ENCODE measurements at places on chromosomes 16 and 17.

DNA sequence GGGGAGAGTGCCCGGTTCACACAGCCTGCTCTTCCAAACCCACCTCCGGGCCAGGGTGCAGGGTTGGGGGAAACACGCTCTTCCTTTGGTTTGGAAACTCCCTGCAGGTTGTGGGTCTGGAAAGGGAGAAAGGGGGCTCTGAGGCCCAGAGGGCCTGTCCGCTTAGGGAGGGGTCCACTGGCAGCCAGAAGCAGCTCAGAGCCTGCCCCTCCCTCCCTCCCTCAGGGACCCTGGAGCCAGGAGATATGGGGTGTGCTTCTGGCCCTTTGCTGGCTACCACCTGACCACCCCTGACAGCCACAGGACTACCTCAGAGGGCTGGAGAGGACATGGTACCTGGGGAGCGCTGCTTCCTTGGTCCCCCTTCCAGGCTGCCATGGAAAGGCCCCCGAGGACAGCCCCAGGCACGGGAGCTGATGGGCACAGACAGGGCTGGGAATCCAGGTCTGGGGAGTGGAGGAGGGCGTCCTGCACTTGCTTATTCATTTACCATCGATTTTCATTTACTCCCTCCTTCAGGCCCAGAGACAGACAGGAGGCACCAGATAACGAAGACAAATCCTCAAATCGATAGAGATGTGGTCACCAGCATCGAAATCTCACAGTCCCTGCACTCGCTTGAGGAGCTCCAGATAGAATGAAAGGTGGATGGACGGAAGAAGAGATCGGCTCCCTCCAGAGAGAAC, 48.4 kb upstream of the DOC2B start:
- no peaks in the 10 kb centered on the region for H3K27me3 ChIP-seq
- no peaks in the 10 kb centered on the region for H3K4me1 ChIP-seq
- no peaks in the 10 kb centered on the region for H3K36me3 ChIP-seq
- DNase-seq, result peak; percentile 47

- H3K4me3 ChIP-seq, result no peak overlapping the region
- no peak overlapping the region for H3K27ac ChIP-seq
- H3K36me3 ChIP-seq, result no peaks in the 10 kb centered on the region
- no peak for DNase-seq
Observed at GRCh38 chr17:68497885-68498319, 14.3 kb upstream of the PRKAR1A start.

DNA sequence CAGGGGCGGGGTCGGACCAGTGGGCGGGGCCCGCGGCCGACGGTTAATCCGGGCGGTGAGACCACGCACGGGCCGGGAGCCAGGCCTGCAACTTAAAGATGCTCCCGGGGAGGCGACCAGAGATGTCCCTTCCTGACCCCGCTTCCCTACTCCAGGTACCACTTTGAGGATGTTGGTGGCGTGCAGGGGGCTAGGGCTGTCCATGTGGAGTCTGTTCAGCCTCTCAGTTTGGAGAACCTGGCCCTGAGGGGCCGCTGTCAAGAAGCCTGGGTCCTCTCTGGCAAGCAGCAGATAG, 580 bp downstream of the RANGRF start:
- H3K4me3 ChIP-seq, result peak overlapping the region; percentile 87
- H3K36me3 ChIP-seq, result no peaks in the 10 kb centered on the region
- peaks cover 4% of the 10 kb centered on the region for H3K4me1 ChIP-seq
- DNase-seq, result peak; percentile 65
- no peaks in the 10 kb centered on the region for H3K27me3 ChIP-seq
- peak overlapping the region; percentile 89 for H3K27ac ChIP-seq

- no peaks in the 10 kb centered on the region for H3K4me1 ChIP-seq
- DNase-seq, result no peak
- no peak overlapping the region for H3K4me3 ChIP-seq
- H3K27me3 ChIP-seq, result no peaks in the 10 kb centered on the region
- H3K27ac ChIP-seq, result no peak overlapping the region
Observed at GRCh38 chr16:70156207-70156978, 17.2 kb upstream of the CLEC18C start.

DNA sequence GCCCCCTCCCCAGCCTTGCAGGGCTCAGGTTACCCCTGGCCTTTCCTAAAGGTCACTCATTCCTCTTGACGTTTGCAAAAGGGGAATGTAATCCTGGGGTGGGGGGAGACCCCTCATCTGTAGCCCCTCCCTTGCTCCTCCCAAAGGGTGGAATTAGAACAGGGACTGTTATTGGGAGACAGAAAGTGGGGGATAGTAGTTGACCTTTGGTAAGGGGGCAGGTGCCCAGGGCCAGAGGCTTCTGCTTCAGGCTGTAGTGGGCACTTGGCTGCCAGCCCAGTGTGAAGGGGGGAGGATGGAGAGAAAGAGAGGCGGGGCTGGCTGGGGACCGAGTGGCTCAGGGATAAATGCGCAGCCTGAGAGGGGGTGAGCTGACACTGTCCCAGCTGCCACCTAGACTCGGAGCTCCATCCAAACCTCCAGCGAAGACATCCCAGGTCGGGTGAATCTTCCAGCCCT, at the start of gene ENO3:
TSS of gene ENO3 (plus strand) at position 374 of the 459 bp plus-strand sequence. CDS start 711 bp downstream, outside the sequence.
- peaks cover 10% of the 10 kb centered on the region for H3K4me1 ChIP-seq
- peak within 1 kb of the TSS; percentile 99 for H3K27ac ChIP-seq
- H3K27me3 ChIP-seq, result no peaks in the 10 kb centered on the region
- peak within 1 kb of the TSS; percentile 94 for H3K4me3 ChIP-seq

DNA sequence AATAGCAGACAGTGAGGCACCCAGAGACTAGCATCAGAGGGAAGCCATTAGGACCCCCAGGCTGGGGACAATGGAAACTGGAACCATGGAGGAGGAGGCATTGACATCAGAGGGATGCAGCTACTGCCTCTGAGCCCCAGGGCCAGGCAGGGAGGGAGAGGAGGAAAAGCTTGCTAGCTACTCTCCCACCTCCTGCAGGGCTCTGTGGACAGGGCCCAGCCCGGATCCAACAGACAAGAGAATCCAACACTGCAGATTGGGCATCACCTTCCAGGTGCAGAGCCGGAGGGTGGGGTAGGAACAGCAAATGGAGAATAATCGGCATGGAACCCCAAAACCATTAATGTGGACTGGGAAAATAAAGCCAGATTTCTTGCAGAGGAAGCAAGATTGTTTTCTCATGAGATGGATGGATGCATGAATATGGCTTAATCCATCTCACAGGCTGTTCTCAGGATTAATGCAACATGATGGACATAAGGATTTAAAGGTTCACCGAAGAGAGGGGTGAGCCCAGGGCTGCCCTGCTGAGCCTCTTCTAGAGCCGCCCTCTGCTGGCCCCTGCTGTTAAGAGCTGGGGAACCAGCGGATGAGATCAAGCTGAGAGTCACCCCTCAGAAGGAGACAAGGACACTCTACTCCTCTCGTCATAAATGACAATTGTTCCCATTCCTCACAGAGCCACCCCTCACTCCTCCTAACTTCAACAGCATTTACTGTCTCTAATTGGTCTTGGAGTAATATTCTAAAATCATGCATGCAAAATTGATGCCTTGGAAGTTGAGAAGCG, 48.8 kb downstream of the DNAH3 start:
- H3K27ac ChIP-seq, result no peak overlapping the region
- no peak for DNase-seq
- no peak overlapping the region for H3K4me3 ChIP-seq
- H3K27me3 ChIP-seq, result no peaks in the 10 kb centered on the region
- no peaks in the 10 kb centered on the region for H3K4me1 ChIP-seq

DNA sequence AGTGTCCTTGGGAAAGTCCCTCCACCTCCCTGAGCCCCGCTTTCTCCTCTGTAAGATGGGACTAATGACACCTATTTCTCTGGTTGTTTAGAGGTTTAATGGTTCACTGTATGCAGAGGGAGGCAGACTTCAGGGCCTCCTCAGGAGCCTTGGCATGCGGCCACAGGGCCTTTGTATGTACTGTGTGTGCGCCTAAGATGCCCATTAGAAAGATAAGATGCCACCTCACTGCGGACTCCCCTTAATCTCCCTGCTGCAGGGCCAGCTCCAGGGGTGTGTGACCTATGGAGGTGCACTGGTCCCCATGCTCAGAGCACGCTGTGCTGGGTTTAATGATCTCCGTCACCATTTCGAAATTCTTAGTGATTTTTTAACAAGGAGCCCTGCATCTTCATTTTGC, 59.3 kb downstream of the TMEM235 start:
- H3K36me3 ChIP-seq, result no peaks in the 10 kb centered on the region
- no peak overlapping the region for H3K27ac ChIP-seq
- H3K4me3 ChIP-seq, result no peak overlapping the region
- no peaks in the 10 kb centered on the region for H3K4me1 ChIP-seq
- H3K27me3 ChIP-seq, result no peaks in the 10 kb centered on the region

DNA sequence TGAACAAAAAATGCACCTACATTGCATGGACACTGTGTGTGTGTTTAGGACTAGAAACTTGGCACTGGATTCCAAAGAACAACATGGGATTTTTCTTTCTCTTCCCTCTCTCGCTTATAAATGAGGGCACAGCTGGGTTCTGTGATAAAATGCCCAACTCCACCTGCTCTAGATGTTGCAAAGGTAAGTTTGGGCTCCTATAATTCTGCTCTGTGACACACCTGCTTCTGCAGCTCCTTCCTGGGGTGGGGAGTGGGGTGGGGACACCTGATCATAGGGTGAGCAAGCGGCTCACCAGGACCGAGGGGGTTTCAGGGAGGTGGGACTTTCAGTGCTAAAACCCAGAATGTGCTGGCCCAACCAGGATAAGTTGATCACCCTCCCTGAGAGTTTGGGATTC, 104.3 kb downstream of the AXIN2 start:
- no peaks in the 10 kb centered on the region for H3K27me3 ChIP-seq
- no peaks in the 10 kb centered on the region for H3K36me3 ChIP-seq
- no peak for DNase-seq
- H3K4me3 ChIP-seq, result no peak overlapping the region

DNA sequence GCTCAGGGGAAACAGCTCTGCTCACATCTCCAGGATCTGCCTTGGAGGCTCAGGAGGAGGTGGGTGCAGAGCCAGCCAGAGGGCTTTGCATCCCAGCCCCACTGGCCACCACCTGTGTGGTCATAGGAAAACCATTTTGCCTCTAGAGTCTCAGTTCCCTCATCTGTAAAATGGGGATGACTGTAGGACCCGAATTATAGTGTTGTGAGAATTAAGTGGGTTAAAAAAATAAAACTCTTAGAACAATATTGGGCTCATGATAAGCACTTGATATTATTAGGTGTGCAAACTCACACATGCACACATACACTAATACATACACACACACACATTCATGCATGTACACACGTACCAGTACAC, 19.4 kb upstream of the JPH3 start:
- H3K27me3 ChIP-seq, result no peaks in the 10 kb centered on the region
- H3K36me3 ChIP-seq, result no peaks in the 10 kb centered on the region
- peak overlapping the region; percentile 52 for H3K4me3 ChIP-seq
- peaks cover 21% of the 10 kb centered on the region for H3K4me1 ChIP-seq
- no peak for DNase-seq

- peaks cover 57% of the 10 kb centered on the region for H3K4me1 ChIP-seq
- DNase-seq, result no peak
- peak overlapping the region; percentile 65 for H3K27ac ChIP-seq
- H3K36me3 ChIP-seq, result peaks cover 4% of the 10 kb centered on the region
- no peaks in the 10 kb centered on the region for H3K27me3 ChIP-seq
Observed at GRCh38 chr17:40448639-40449261, 5.5 kb downstream of the IGFBP4 start.

GRCh38 chr17:57463103-57463885, 207.0 kb downstream of the MSI2 start:
- H3K27me3 ChIP-seq, result no peaks in the 10 kb centered on the region
- no peaks in the 10 kb centered on the region for H3K4me1 ChIP-seq
- H3K27ac ChIP-seq, result no peak overlapping the region
- H3K4me3 ChIP-seq, result no peak overlapping the region
- no peaks in the 10 kb centered on the region for H3K36me3 ChIP-seq
- no peak for DNase-seq

- peaks cover 4% of the 10 kb centered on the region for H3K36me3 ChIP-seq
- H3K27me3 ChIP-seq, result no peaks in the 10 kb centered on the region
- H3K27ac ChIP-seq, result no peak overlapping the region
- no peak for DNase-seq
- H3K4me3 ChIP-seq, result no peak overlapping the region
Observed at GRCh38 chr16:85534536-85535351, 78.4 kb upstream of the GSE1 start.

DNA sequence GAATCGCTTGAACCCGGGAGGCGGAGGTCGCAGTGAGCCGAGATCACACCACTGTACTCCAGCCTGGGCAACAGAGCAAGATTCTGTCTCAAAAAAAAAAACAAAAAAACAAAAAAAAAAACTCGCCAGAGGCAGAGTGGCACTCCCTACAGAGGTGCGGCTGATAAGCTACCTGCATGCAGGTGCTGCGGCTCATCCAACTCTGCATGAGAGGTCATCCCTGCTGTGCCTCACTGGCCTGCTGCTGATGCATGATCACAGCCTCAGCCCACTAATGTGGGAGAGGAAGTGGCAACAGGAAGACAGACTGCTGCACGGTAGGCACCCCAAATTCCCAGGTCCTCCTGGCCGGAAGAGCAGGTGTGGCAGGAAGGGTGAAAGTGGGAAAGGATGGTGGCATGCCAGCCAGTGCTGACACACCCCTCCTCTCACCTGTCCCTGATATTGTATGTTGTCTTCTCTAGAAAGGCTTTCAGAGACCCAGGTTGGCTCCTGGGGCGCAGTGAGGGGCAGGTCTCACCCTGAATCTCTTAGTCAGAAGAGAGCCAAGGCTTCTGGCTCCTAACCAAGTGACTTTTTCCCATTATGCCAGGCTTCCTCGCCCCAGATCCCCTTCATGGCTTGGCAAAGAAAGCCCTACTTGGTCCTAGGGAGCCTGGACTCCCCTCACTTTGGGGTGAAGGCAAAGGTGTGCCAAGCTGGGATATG, 11.8 kb downstream of the NXPH3 start:
- no peaks in the 10 kb centered on the region for H3K36me3 ChIP-seq
- no peaks in the 10 kb centered on the region for H3K27me3 ChIP-seq
- DNase-seq, result no peak
- peaks cover 3% of the 10 kb centered on the region for H3K4me1 ChIP-seq
- no peak overlapping the region for H3K4me3 ChIP-seq
- H3K27ac ChIP-seq, result peak overlapping the region; percentile 64

DNA sequence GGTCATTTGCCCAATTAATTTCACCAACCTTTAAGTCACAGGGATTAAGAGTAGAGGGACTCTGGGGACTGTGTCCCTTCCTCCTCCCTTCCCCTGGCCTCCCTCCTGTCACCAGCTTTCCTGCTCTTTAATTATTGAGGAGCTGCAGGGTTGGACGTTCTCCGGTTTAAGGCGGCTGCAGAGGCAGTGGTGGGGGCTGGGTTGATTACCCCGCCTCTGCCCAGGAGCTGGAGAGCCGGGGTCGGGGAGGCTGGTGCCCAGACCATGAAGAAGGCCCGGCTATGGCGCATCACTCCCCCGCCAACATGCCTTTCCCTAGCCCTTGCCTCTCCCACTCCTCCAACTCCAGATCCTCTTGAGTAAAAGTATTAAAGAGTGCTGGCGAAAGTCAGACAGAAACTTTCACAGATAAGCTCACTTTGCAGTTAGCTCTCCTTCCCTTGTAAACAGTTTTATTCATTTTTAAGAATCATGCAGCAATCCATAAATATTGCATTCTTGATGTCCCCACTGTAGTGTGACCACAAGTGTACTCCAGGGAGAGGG, 1.1 kb upstream of the FOXJ1 start:
- no peak overlapping the region for H3K27ac ChIP-seq
- H3K4me3 ChIP-seq, result no peak overlapping the region
- H3K27me3 ChIP-seq, result peaks cover 20% of the 10 kb centered on the region
- no peaks in the 10 kb centered on the region for H3K36me3 ChIP-seq

- no peaks in the 10 kb centered on the region for H3K4me1 ChIP-seq
- no peak overlapping the region for H3K4me3 ChIP-seq
- DNase-seq, result no peak
- H3K27me3 ChIP-seq, result no peaks in the 10 kb centered on the region
Observed at GRCh38 chr16:61555718-61556441, 480.4 kb downstream of the CDH8 start.

- H3K27me3 ChIP-seq, result no peaks in the 10 kb centered on the region
- H3K4me3 ChIP-seq, result no peak overlapping the region
- H3K27ac ChIP-seq, result no peak overlapping the region
- H3K4me1 ChIP-seq, result no peaks in the 10 kb centered on the region
- no peak for DNase-seq
Observed at GRCh38 chr17:17447264-17447663, 29.5 kb upstream of the MED9 start.

Data from ascending aorta (tissue), 2 donors.